DMS 273 treated with DMSO at 0.1 percent for 48 hours (cell line): ENCODE measurements at places on chromosomes 13 and 19.

DNA sequence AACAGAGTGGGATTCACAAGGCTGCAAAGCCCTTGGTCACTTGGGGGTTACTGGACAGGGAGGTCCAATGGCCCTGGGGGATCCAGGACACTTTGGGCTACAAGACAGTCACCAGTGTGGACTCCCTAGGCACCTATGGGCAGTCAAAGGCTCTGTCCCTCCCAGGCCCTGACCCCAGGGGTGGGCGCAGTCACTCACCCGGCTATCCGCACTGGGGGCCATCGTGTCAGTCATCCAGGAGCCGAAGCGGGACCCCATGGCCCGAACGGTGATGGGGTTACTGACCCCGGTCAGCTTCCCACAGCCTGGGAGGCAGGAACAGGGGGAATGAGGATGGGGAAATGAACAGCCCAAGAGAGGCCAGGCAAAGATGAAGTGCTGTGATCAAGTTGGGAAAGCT is 21.5 kb downstream of the PIN1 start:
- no peak for DNase-seq

- DNase-seq: no peak
Measured at GRCh38 chr13:95921485-95921884, 131.7 kb downstream of the UGGT2 start.

- no peak for DNase-seq
Measured at GRCh38 chr13:30819136-30819888, 84.0 kb downstream of the ALOX5AP start.

DNA sequence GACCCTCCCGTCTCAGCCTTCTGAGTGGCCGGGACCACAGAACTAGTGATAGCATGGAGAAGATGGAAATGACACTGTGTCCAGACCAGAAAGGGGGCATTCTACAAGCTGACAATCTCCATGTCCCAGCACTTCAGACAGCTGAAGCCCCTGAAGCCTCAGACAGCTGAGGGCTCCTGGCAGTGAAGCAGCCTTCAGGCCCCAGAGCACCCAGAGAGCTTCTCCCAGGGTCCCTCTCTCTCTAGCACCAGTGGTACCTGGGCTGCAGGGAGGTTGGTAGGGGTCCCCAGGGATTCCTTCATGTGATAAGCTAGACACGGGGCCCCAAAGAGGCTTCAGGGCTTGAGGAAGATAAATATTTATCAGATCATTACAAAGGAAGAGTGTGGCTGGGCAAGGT is 7.6 kb upstream of the POP4 start:
- no peak for DNase-seq

GRCh38 chr13:100646030-100646673 is 28.4 kb downstream of the TMTC4 start:
- no peak for DNase-seq

- no peak for DNase-seq
Measured at GRCh38 chr13:31878495-31878894, 139.2 kb downstream of the RXFP2 start.

- DNase-seq: no peak
Measured at GRCh38 chr13:107867701-107868661, 347.4 kb downstream of the LIG4 start.

DNA sequence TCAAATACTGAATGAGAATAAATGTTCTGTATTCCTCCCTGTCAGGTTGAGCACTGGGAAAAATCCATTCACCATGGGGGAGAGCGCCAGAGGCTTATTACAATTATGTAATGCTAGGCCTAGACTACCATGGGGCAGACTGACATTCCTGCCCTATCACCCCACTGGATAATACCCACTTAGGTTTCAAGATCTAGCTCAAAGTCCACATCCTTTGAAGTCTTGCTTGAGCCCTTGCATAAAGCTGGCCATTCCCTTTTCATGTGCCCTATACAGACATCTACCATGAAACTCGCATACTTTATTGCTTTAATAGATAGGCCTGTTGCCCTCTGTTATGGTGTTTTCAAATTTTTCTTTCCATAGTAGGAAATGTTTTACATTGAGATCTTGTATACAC is 149.3 kb downstream of the RGCC start:
- DNase-seq: no peak

DNA sequence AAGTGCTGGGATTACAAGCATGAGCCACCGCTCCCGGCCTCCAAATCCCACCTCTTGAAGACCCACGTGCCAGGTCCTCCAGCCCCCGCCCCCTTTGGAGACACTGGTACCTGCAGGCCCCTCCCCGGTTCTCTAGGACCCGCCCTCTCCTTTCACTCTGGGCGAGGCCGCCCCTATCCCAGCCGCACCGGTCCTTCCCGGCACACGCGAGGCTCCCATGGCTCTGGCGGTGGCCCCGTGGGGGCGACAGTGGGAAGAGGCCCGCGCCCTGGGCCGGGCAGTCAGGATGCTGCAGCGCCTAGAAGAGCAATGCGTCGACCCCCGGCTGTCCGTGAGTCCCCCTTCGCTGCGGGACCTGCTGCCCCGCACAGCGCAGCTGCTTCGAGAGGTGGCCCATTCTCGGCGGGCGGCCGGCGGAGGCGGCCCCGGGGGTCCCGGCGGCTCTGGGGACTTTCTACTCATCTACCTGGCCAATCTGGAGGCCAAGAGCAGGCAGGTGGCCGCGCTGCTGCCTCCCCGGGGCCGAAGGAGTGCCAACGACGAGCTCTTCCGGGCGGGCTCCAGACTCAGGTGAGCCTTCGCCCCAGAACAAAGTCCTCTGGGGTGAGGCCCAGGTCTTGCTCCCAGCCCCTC is at the start of gene CBLC:
TSS of gene CBLC (plus strand) at position 176 of the 633 bp plus-strand sequence. CDS start at position 218, 42 bp downstream.
- DNase-seq: no peak
